ENCODE measurements at places on chromosomes 12 and 14.

DNA sequence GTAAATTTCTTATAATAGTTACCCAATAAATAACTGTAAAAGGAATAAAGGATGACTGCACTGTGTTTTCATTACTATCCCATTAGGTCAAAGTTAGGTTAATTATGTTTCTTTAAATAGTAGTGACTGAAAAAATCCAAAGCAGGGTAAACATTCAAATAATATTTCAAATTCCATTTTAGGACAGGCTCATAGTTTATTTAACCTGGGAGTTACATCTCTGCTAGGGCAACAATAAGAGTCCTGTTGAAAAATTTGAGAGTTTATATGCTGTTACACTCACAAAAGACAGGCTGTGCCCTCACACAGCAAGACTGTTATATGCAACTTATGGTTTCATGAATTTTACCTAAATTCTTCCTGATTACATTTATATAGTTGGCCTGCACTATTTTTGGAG lies 8.0 kb downstream of the ERP27 start:
- H3K4me3 ChIP-seq: no peak overlapping the region
- no peaks in the 10 kb centered on the region for H3K36me3 ChIP-seq
- H3K27ac ChIP-seq: no peak overlapping the region
- no peaks in the 10 kb centered on the region for H3K4me1 ChIP-seq
- H3K27me3 ChIP-seq: peaks cover 6% of the 10 kb centered on the region

- no peak overlapping the region for H3K27ac ChIP-seq
- no peaks in the 10 kb centered on the region for H3K27me3 ChIP-seq
- no peak overlapping the region for H3K4me3 ChIP-seq
- H3K4me1 ChIP-seq: no peaks in the 10 kb centered on the region
- no peaks in the 10 kb centered on the region for H3K36me3 ChIP-seq
- DNase-seq: no peak
Observed at GRCh38 chr14:60206837-60207533, 41.8 kb upstream of the DHRS7 start.

DNA sequence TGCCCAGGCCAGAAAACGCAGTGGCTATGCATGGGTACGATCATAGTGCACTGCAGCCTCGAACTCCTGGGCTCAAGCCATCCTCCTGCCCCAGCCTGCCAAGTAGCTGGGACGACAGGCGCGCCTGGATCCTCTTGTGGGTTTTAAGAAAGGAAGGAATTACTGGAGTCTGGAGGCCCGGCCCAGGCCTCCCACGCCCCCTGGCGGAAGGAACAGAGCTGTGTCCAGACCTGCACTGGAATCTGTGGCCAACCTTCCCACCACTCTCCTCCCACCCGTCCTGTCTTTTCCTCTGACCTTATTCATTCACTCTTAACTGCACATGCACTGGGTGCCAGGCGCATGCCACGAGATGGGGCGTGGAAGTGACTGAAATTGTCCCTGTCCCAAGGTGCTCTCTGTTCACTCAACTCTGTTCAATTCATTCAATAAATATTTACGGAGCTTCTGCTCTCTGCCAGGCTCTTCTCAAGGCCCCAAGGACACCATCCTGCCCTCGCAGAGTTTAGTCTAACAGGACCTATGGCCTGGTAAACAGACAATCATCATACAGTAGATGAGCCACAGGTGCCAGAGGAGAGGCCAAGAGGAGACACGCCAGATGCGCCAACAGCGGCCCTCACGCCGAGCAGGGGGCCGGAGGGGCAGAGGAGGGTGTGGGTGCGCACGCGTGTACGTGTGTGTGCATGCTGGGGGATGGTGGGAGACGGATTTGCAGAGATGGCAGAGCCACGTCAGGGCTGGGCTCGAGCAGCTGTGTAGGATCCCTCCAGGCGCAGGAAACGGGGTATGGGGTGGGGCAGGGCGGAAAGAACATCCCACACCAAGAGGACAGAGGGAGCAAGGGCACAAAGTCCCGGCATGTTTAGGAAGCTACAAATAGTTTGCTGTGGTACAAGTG lies 13.7 kb upstream of the TMEM106C start:
- H3K27me3 ChIP-seq: peaks cover 23% of the 10 kb centered on the region
- peak; percentile 99 for DNase-seq
- peak overlapping the region; percentile 3 for H3K4me3 ChIP-seq

DNA sequence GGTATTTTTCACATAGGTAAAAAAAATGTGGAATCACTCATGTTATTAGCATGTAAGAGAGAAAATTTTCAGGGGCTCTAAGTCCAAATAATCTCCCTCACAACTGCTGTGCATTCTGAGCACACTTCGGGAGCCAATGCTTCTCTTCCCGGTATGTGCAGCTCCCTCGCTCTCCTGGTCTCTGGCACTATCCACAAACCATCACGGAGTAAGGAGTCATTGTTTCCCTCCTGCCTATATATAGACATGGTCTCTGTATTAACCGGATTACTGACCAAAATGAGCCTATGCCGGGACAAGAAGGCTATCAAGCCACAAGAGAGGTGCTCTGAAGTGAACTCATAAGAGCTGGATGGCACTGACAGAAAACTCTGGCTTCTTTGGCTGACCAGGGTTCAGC lies 13.4 kb downstream of the HECTD4 start:
- no peaks in the 10 kb centered on the region for H3K36me3 ChIP-seq
- H3K27me3 ChIP-seq: no peaks in the 10 kb centered on the region
- no peaks in the 10 kb centered on the region for H3K4me1 ChIP-seq
- no peak overlapping the region for H3K27ac ChIP-seq
- no peak for DNase-seq
- H3K4me3 ChIP-seq: no peak overlapping the region

DNA sequence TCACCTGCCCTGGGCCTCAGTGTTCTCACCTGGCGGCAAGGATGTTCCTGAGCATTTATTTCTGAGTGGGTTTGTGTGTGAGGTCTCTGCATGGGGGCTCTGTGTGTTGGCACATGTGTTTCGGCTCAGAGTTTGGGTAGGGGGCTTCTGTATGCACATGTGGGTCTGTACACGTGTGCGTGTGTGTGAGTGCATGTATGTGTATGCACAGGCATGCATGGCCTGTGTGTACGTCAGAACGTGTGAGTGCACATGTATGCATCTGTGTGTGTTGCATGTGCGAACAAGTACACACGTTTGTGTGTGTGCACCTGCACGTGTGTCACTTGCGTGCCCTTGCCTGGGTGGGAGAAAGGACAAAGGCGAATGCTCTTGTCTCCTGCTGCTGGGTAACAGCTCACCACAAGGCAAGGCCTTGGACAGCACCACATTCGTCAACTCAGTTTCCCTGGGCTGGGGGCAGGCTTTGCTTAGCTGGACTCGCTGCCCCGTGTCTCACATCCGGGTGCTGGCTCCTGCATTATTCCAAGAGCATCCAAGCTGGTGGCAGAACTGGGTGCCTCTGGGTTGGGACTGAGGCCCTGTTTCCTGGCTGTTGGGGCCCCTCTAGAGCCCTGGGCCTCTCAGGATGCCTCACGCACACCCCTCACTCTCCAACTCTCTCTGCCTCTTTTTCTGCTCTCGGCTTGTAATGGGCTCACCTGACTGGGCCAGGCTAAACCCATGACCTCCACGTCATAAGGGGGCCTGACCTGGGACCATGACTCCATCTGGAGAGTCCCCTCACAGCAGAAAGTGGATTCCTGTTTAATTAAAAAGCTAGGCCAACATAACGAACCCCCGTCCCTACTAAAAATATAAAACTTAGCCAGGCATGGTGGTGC lies 153.6 kb upstream of the C14orf180 start:
- H3K4me1 ChIP-seq: no peaks in the 10 kb centered on the region
- no peak overlapping the region for H3K27ac ChIP-seq
- H3K27me3 ChIP-seq: no peaks in the 10 kb centered on the region
- DNase-seq: peak; percentile 85
- no peaks in the 10 kb centered on the region for H3K36me3 ChIP-seq

DNA sequence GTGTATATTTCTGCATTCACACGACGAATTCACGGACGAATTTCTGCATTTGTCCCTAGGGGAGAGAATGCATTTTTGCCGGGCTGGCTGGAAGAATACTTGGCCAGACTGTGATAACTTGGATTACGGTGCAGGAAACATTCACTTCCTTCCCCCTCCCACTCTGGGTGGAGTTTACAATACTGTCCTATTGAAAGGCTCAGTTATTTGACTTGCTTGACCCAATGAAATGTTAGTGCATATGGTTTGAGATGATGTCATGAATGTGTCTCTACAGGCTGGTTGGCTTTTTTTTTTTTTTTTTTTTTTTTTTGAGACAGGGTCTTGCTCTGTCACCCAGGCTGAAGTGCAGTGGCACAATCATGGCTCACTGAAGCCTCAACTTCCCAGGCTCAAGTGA lies 90.7 kb upstream of the NOS1 start:
- no peaks in the 10 kb centered on the region for H3K27me3 ChIP-seq
- no peak for DNase-seq
- H3K4me1 ChIP-seq: no peaks in the 10 kb centered on the region
- no peak overlapping the region for H3K4me3 ChIP-seq
